ENCODE measurements at places on chromosomes 2 and 18.
A peak's percentile ranks its signal among the peaks of the same experiment; 100 is the strongest.

- no peak for DNase-seq
Observed at GRCh38 chr2:173750353-173750801, 214.8 kb downstream of the SP3 start.

- DNase-seq, result no peak
Observed at GRCh38 chr18:24516261-24516660, 55.8 kb downstream of the HRH4 start.

DNA sequence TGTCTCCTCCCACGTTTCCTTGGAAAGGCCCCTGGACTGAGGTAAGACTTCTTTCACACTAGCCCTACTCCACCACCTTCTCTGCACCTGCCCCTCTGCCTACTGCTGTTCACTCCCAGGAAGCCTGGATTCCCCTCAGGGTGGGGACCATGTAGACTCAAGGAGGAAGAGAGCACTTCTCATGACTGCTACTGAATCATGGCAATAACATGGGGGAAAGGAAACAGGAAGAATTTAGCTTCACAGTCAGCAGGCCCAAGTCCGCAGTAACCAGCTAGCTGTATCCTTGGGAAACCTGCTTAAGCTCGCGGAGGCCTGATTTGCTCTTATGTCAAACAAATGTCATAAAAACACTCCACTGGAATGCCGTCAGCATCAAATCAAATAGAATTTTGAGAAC, 126.2 kb upstream of the CAPN13 start:
- no peak for DNase-seq

DNA sequence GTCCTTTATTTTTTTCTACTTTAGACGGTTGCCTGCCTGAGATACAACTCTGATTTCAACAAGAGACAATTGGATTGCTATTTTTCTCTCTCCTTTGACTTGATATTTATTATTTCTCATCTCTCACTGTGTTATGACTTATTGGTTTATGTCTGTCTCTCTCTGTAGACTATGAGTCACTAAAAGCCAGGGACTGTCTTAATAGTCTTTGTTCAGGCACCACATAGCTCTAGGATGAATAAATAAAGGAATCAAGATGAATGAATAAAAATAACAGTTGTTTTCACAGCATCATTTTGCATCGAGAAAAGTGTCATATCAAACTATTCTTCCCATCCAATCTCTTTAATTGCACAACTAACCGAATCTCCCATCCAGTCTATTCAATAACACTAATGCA, 31.4 kb upstream of the CD28 start:
- no peak for DNase-seq

- DNase-seq, result no peak
Observed at GRCh38 chr2:235934774-235935484, 233.3 kb downstream of the GBX2 start.

DNA sequence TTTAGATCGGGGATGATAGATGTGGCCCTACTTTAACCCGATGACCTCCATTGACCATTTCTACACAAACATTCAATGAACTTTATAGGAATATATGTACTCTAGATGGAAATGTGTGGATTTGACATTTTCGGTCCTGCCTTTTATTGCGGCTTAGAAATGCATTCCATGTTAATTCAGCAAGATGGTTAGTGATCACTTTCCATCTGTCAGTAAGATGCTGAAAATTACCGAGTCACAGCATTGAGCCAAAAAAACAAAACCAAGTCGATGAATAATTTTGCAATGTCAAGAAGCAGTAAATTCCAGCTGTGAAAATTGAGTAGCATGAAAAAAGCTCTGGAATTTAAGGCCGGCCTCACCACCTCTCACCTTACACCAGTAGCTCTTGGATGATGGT, 1642.6 kb upstream of the NXPH2 start:
- DNase-seq, result no peak

DNA sequence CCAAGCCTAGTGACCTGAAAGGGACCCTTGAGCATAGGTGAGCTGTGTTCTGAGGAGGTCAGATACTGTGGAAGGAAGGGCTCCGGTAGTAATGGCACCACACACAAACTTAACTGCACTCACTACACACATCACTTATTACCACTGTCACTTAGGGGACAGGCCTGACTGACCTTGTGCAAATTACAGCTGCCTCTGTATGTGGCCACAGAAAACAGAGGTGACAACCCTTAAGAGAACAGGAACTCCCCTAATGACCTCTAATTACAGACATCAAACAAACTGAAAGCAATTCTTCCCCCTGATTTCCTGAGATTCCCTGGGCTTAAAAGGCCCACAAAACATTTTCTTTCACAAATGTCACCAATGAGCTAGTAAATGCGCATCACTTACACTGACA, 360.6 kb downstream of the RND3 start:
- peak; percentile 1 for DNase-seq

DNA sequence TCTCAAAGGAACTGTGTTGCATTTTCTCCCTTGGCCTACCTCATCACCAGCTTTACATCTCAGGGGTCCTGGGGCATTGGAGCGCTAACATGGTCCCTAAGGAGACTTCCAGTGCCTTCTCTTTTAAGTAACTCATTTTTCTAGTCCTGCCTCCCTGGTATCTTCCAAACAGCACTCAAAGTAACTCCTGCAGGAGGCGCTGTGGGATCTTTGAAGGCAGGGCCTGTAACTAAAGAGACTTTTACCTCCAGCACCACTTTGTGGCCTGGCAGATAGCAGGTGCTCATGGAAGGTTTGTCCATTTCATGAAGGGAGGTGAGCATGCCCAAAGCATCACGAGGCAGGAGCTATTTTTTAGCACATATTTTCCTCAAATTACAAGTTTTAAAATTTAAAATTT, 411.0 kb upstream of the GYPC start:
- DNase-seq, result no peak

- DNase-seq, result no peak
Observed at GRCh38 chr18:54812885-54813284, 15.4 kb upstream of the RAB27B start.

DNA sequence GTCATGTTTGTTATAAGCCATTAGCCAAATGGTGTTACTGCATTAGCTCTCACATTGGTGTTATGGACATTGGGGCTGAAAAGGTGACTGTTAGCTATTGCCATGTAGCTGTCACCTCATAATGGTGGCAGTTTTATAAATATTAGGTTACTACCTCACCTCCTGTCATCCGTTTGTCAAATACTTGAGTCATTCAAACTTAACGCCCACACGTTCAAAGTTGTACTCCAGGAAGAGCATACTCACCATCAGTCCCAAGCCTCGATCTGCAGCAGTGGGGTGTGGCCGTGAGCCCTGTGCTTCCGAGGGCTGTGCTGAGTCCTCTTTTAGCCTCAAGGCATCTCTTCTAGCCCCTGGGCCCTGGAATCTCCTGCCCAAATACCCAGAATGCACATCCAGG, 87.3 kb downstream of the PDK1 start:
- no peak for DNase-seq

GRCh38 chr18:22060361-22060760, 109.0 kb upstream of the GATA6 start:
- no peak for DNase-seq

DNA sequence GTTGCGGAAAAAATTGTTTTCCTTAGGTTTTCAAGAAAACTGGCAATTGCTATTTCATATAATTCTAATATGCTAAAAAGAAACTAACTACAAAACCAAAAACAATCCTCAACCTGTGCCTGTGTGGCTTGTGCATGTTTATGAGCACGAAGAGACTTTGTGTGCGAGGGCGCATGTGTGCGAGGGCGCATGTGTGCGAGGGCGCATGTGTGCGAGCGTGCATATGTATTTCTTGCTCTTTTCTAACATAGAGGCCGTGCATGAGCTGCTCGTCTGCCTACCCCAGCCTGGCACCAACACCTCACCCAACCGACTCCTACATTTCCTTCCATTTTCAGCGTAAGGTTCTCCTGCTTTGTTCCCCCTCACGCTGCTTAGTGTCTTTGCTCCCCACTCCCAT, 211.6 kb downstream of the DOK6 start:
- DNase-seq, result no peak

DNA sequence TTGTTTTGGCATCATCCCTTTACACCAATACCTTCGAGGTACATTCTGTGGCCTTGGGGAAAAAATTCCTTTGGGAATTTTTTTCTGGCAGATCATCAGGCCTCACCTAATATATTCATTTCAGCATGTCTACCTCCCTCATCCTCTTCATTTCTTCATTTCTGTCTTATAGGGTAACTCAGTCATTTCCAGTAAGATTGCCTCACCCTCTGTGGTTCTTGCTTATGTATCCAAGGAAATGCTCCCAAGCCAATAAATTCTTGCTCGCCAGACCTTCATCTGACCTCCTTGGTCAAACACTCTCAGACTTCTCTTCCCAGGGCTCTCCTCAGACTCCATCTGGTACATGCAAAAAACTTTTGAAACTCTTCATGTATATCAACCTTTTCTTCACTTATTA, 265.6 kb downstream of the TMX3 start:
- DNase-seq, result no peak

DNA sequence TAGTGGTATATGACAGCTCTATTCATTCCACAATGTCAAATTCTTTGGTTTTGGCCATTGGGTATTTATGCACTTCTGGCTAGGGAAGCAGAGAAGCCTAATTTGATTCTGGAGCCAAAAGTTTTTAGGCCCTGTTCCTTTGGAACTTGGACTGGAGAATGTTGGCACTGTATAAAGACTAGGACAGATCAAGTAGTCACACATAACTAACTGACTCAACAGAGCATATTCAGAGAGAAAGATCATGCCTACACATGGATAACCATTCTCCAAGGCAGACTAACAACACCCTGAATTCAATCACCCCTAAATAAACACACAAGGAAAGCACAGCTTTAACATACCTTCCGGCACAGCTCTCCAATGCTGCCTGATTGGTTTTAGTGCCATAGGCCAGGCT, 62.9 kb downstream of the ARHGAP15 start:
- DNase-seq, result no peak

DNA sequence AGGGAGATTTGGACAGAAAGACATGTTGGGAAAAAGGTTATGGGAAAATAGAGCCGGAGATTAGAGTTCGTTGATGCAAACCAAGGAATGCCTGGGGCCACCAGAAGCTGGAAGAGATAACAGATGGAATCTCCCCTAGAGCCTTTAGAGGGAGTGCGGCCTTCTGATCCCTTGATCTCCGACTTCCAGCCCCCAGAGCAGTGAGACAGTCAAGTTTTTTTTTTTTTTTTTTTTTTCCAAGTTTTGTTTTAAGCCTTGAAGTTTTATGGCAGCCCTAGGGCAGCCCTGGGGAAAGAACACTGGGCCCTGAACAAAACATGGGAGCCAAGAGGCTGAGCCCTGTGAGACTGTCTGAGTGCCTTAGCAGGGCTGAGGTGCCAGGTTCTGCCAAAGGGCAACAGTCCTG, 6.5 kb downstream of the DGKD start:
- DNase-seq, result no peak
